Central memory CD4-positive, alpha-beta T cell (primary cell): ENCODE measurements at places on chromosomes 12 and 14.
A peak's percentile ranks its signal among the peaks of the same experiment; 100 is the strongest.

DNA sequence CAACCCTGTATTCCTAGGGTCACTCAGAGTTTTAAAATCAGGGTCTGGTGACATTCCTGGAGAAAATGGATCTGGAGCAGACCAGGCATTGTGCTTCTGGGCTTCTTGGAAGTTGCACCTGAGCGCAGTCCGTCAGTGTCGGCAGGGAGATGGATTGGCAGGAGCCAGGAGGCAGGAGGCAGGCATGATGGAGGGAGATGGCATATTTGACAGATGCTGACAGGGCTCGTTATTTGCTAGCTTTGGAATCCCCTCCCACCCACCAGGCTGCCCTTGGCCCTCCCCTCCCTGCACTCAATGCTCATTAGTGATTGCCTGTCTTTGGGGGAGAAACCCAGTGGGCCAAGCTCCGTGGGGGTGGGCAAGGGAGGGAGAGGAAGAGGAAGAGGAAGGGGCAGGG is 4.7 kb downstream of the CISTR start:
- DNase-seq = no peak

DNA sequence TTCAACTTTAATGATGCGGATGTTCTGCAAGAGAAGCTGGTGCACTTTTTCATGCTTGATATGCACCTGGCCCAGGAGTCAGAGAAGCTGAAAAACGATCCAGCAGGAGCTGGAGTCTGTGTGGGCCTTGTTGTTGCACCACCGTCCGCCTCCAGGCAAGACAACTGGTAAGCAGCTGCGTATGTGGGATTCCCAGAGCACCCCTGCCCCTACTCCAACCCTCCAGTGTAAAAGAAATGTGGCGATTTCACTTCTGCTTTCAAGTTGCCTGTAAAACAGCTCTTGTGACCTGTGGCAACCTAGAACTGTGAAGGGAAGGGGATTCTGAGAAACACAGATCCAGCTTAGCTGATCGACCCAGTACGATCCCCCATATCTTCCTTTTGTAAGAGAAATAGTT is 154.1 kb upstream of the PELI2 start:
- no peak for DNase-seq

GRCh38 chr14:105088812-105089745 is 23.8 kb upstream of the GPR132 start:
- no peak for DNase-seq

- peak; percentile 30 for DNase-seq
These were observed 39.1 kb upstream of the INF2 start for GRCh38 chr14:104650057-104650980.

DNA sequence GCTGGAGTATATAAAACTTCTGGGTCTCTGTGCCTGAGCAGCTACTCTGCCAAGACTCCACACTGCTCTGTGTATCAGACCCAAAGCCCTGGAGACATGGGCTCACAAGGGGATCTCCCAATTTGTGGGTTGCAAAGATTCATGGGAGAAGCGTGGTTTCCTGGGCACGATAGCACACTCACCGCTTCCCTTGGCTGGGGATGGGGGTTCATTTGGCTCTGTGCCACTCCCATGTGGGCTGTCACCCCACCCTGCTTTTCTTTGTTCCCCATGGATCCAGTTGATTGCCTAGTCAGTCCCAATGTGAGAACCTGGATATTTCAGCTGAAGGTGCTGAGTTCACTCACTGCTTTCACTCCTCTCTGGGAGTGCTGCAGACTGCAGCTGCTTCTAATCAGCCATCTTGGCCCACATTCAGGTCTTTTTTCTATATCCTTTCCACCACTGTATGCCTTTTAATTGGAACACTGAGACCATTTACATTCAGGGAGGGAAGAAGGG is 40.0 kb upstream of the PCNX4 start:
- DNase-seq = peak; percentile 26

DNA sequence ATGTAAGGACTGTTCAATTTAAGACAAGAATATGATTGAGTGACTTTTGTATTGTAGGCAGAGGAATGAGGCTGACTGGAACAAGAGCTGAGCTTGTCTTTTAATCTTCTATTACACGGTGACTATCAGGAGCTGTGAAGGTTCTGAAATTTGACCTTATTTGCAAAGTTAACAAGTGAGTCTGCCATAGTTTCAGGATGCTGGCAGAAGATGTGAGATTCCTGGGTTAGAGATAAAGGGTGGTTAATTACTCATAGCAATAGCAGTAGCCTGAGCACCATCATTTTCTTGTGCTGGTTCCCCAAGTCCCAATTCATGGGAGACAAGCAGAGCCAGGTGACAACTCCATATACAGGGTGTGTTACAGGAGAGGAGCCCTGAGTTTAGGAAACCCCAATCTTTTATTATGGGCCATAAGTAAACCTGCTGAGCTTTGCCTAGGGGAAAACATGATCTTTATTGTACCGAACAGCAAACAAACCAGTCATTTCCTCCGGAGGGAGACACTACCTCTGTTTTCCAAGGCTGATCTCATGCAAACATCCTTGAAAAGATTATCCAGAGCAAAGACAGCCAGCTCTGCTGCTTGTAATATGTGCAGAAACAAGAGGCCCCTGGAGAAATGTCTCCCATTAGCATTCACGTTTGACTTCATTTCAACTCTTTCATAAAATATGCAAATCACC is 51.7 kb upstream of the DDX11 start:
- DNase-seq = no peak

DNA sequence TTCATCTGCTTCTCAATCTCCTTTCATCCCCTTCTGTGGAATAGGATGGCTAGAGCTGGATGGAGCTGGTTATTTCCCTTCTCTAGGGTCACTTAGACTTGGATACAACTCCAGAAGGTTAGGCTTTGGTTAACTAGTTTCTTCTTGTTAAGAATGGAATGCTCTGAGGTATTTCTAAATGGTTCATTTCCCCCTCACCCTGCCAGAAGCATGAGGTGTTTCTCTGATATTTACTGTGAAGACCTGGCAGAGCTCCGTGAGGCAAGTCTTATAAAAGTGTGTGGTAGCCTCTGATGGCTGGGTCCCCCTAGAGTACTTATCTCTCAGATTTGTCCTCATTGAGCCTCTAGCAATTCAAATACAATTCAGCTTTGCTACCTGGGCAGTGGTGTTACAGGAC is 207.9 kb downstream of the SLC16A7 start:
- no peak for DNase-seq

DNA sequence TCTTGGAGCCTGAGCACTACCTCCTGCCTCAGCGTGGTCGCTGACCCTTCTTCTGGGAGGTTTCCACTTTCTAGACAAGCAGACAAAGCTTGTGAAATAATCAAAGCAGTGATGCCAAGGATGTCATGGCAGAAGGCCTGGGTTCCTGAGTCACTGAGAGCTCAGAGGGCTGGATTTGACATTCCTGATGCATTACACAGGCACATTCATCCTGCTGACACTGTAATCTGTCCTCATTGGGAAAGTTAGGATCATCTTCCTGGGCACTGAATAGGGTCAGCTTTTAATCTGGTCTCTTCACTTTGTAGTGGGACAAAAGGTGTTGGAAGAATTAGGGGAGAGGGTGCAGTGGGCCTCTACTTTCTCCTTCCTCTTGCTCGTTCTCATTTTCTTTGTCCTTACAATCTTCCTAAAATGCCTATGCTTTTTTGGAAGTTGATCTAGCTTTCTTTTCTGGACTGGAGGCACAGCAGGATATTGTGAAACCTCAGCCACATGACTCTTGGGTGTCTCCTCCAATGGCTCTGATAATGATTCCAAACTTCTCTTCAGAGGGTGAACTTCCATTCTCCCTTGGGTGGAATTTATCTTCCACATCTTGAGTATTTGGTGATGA is 29.6 kb downstream of the EEA1 start:
- no peak for DNase-seq

- DNase-seq = no peak
These were observed 183.3 kb upstream of the SEL1L start for GRCh38 chr14:81716953-81717352.

- no peak for DNase-seq
These were observed 121.7 kb downstream of the DUSP6 start for GRCh38 chr12:89230376-89231315.

DNA sequence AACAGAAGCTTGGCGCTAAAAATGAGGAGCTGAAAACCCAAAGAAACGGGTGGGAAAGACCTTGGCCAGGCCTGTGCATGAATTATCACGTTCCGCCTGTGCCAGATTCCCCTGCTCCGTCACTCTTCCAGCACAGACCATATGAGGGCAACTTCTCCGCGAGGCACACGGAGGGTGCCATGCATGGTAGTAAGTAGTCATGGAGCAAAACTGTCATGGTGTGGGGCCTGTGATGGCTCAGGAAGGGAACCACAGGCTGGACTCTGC is 148.2 kb downstream of the ANO2 start:
- DNase-seq = no peak

DNA sequence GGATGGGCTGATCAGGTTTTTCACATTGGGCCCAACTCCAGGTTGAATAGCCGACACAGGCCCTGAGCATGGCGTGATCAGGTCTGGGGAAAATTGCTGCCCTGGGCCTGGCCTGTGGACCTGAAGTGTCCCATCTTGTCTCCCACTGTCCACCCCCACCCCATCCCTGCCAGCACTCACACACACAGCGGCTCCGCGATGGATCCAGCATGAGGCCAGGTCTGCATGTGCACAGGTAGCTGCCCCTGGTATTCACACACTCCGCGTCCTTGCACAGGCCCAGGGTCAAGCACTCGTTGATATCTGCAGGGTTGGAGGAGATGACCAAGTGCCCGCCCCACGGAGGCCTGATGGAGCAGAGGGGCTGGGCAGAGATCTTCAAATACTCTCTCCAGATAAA is 38.7 kb downstream of the ISCA2 start:
- no peak for DNase-seq

- no peak for DNase-seq
These were observed 218.6 kb downstream of the KIF26A start for GRCh38 chr14:104356738-104357688.

GRCh38 chr14:69879175-69880043 is at the start of gene SMOC1:
SMOC1 (plus strand) TSS chr14:69879416; CDS start chr14:69879679, 263 bp downstream.
- no peak for DNase-seq

- no peak for DNase-seq
These were observed 1397.2 kb downstream of the LRFN5 start for GRCh38 chr14:43003845-43004244.

GRCh38 chr14:23045419-23046357 is 3.7 kb downstream of the PSMB11 start:
- DNase-seq = no peak

DNA sequence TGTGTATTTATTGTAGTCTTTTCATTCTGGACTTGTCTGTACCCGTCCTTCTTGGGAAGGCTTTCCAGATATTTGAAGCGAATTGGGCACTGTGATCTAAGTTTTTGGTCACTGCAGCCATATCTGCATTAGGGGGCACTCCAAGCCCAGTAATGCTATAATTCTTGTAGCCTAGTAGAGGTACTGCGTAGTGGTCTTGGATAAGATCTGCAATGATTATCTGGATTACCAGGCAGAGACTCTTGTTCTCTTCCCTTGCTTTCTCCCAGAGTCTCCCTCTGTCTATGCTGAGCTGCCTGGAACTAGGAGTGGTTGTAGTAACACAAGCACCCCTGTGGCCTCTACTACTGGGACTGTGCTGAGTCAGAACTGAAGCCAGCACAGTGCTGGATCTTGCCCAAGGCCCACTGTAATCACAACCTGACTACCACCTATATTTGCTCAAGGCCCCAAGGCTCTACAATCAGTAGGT is 30.0 kb downstream of the SLC38A2 start:
- peak; percentile 28 for DNase-seq

- no peak for DNase-seq
These were observed 15.6 kb upstream of the DYNC1H1 start for GRCh38 chr14:101948666-101949216.

DNA sequence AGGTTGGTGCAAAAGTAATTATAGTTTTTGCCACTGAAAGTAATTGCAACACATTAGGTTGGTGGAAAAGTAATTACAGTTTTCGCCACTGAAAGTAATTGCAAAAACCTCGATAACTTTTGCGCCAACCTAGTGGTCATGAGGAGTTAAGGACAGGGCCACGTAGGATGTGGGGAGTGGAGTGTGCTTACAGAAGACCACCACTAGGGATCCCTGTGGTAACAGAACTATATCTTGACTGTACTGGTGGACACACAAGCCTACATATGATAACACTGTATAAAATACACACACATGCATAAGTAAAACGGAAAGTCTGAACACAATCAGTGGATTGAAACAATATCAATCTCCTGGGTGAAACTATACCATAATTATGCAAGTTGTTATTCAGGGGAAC is 187.4 kb upstream of the ABCD2 start:
- no peak for DNase-seq

DNA sequence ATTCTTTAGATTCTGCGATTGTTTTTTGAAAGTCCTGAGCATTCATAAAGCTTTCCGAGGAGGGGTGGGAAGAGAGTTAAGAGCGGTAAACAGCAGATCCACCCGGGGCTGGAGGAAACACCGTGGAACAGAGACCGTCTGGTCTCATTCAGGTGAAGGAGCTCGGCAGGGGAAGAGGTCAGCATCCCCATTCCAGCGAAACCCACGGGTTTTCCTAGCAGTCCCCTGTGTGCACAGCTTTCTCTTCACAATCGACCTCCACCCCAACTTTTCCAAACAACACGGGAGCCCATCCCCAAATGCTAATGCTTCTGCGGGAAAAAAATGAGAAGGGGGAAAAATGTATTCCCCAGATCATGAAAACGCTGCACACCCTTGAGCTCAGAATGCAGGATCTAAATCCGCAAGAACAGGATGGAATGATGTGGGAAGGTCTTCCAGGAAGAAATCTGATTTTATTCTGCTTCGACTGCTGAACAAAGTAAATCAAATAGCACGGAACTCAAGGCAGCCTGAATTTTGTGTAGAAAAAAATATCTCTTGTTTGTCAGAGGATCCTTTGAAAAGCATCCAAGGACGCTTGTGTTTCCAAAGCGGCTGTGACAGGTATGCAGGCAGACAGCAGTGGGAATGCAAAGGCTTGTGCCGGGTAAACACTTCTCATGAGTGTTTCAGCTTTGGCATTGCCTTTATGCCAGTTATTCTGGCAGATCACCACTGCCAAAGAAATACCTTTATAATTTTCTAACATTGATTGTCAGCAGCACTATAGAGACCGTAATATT is 128.8 kb downstream of the NDUFA12 start:
- DNase-seq = no peak

GRCh38 chr14:101709533-101709881 is 52.0 kb upstream of the PPP2R5C start:
- no peak for DNase-seq

DNA sequence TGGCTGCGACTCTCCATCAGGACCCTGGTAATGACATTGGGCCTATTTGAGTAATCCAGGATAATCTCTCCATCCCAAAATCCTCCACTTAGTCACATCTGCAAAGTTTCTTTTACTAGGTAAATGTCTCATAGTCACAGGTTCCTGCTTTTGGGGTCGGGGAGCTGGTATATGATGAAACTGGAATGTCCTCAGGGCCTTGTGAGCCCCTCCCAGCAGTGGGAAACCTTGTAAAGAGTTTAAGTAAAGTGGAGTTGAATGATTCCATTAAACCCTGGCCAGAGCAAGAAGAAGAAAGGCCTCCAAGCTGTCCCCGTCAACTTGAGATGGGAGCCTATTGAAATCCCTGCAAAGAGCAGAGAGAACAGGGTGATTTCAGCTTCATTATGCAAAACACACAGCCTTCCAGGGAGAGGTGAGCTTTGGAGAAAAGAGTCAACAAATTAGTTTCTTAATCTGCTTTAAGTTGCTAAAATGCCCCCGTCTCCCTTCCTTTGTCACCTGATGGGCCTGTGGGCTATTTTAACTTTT is 12.6 kb downstream of the WSCD2 start:
- no peak for DNase-seq
